ENCODE measurements at places on chromosomes 16 and 17.

DNA sequence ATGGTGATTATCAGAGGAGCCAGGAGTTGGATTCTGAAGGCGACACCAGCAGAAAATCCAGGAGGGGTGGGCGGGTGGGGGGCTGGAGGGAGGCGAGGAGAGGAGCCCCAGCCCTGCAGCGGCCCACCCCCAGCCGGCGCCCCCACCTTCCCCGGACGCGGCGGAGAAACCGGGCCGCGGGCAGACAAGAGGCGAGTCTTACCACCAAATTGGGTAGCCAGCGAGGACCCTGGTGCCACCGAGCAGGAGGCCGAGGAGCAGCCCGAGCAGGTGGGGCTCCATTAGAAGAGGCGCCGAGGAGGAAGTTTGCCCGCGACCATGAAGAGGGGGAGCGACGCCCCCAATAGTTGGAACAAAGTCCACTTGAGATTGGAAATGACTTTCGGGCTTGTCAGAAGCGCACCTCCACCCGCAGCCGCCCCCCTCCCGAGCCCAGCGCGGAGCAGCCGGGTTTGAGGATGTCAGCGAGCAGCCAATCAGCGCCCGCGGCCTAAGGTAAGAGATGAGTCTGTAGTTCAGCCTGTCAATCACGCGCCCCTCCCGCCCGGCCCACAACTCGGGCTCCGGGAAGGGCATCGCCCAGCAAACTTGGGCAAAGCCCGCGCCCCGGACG is at the start of gene WNT3:
Gene WNT3, minus strand, starts transcription at position 377 of the 613 bp plus-strand sequence. Its CDS starts 95 bp downstream, at position 282.
- peak; percentile 65 for DNase-seq

GRCh38 chr16:51248217-51248616 is 97.1 kb upstream of the SALL1 start:
- DNase-seq = no peak

DNA sequence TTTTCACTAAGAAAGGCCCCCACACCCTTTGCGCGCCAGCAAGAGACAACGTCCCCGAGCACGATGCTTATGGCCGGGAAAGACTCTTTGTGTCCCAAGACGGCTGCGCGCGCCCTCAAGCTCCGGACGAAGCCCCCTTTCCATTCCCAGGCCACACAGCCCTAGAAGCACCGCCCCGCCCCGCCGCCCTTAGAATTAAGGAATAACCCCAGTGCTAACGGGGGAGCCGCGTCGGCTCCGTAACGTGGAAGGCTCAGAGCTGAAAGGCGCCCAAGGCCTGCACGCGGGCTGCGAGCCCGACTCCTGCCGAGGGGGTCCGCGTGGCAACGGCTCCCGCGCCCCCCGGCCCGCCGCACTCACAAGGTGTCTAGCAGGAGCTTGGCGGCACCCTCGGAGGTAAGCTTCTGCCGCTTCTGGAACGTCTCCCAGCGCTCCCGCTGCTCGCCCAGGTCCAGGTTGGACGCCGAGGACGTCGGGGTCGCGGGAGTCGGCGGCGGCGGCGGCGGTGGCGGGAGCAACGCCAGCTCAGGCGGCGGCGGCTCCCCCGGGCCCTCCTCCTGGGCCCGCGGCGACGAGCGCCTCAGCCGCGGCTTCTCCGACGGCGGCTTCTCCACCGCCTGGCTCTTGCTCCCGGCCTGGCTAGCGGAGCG is 477 bp downstream of the CENPV start:
- DNase-seq = peak; percentile 49

DNA sequence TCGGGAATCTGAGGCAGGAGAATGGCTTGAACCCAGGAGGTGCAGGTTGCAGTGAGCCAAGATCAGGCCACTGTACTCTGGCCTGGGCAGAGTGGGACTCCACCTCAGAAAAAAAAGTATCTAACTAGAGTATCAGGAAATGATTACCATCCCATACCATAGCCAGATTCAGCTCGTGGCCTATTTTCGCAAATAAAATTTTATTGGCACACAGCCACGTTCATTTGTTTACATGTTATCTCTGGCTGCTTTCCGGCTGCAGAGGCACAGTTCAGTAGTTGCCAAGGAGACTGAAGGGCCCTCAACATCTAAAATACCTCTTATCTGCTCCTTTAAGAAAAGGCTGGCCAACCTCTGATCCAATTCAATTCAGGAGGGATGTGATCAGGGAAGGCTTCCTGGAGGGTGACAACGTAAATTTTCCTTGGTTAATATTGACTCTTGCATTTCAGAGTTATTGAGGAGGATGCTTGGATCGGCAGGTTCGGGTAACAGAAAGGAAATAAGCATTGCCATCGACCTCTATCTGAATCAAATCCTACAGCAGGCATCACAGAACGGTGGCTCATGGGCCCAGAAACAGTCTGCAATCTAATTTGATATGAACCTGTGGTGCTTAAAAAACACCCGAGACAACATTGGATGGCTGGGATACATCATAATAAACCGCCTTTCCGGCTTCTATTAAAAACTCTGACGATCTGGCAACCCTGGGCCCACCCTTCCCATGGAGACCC is 73.8 kb downstream of the XYLT1 start:
- DNase-seq = no peak

GRCh38 chr17:58281511-58282011 is 826 bp upstream of the MPO start:
- no peak for DNase-seq

DNA sequence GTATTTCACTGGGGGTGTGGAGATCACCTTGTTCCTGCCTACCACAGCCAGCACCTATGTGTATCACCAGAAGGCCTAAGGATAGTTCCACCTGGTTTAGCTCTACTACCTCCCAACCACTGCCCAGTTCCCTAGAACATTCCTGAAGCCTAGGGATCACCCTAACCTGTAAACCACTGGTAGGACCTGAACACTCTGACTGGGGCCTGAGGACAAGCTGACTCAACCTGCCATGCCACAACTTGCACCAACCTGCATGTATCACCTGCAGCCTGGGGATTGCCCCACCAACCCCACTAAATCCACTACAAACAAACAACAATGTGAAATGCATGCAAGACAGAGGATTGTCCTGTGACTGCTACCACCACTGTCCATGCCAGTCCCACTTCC is 128.1 kb downstream of the KIF2B start:
- no peak for DNase-seq

DNA sequence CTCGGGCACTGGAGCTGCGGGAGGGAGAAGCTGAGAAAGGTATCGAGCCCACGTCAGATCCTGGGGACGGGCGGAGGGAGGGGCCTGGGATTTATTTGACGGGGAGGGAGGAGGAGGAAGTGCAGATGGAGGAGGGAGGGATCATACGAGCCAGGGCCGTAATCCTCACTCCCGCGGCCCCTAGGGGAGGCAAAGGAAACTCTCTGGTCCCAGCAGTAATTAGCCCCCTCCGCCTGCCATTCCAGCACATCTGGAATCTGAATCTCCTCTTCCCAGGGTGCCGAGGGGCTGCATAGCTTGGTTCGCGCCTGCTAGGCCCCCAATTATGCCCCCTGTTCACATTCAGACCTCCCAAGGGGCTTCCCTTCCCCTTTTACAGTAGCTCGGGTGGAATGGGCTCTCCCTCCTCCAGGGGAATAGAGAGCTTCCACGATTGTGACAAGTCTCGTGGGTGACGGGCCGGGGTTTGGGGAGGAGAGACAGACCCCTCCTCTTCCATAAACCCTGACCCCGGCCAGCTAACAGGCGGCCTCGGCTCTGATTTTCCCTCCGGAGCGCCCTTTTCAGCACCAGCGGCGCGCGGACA is at the start of gene SEZ6L2:
Gene SEZ6L2, minus strand, starts transcription at position 35 of the 586 bp plus-strand sequence. CDS start 531 bp downstream, outside the sequence.
- DNase-seq = peak; percentile 81

DNA sequence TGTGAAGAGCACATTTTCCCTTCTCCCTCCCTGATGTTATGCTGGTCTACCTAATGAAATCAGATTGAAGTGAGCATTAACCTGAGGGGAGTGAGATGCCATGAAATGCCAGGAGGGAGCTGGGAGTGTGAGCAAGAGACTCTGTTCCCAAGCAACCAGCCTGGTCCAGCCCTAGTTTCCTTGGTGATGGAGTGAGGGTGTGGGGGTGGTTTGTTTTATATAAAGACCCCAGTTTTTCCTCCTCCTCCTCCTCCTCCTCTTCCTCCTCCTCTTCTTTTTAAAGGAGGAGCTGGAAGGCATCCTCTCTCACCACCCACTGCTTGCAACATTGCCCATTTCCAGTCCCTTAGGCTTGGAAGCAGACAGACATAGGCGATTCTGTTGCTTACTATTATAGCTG is 97.1 kb downstream of the DNAH3 start:
- DNase-seq = no peak

DNA sequence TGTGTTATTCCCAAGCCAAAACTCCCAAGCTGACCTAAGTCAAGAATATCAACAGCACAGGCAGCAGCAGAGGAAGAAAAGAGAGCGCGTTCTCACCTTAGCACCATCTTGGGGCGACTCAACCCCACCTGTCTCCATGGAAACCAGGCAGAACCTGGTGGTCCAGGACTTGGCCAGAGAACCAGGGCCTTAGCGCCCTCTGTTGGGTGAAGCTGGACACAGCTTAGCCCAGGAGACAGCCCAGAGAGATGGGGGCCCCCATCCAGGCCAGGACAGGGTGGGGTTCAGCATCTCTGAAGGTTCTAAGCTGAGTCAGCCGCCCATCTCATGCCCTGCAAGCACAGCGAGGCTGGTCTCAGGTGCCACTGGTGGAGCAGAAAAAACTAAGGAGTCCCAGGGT is 60.1 kb upstream of the TMEM132E start:
- peak; percentile 32 for DNase-seq

GRCh38 chr17:60435244-60436167 is 13.2 kb downstream of the CHCT1 start:
- peak; percentile 62 for DNase-seq

DNA sequence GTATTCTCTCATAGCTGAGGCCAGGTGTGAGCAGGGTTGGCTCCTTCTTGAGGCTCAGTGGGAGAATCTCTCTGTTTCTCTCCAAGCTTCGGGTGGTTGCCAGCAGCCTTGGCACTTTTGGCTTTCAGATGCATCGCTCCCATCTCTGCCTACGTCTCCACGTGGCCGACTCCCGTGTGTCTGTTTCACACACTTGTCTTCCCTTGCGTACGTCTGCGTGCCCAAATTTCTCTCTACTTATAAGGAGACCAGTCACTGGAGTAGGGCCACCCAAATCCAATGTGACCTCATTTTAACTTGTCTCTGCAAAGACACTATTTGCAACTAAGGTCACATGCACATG is 14.7 kb downstream of the OSBPL7 start:
- DNase-seq = no peak

DNA sequence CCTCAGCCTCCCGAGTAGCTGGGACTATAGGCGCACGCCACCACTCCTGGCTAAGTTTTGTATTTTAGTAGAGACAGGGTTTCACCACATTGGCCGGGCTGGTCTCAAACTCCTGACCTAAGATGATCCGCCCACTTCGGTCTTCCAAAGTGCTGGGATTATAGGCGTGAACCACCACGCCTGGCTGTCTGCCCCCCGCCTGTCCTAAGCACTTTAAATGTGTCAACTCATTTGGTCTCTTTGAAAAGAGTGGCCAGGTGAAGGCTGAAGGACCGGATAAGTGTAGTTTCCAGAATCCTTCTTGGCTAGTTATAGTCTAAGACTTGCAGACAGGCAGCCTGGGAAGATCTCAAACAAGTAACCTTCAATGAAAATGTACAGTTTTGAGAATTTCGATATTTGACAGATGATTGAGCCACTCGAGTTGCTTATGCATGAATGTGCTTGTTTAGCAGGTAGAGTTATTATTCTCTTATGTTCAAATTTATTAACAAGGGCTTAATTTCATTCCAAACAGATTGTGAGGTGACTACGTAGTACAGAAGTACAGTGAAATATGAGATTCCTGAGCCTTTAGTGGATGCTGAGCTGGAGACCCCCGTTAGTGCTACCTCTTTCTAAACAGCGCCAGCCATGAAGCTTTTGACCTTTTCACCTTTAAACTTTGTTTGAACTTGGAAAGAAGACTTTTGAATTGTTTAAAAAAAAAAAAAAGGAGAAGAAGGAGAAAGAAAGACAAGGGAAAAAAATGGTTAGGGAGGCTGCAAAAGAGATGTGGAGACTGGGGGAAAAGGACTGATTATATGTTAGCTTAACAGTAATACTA is 164.4 kb upstream of the TBX2 start:
- DNase-seq = no peak

DNA sequence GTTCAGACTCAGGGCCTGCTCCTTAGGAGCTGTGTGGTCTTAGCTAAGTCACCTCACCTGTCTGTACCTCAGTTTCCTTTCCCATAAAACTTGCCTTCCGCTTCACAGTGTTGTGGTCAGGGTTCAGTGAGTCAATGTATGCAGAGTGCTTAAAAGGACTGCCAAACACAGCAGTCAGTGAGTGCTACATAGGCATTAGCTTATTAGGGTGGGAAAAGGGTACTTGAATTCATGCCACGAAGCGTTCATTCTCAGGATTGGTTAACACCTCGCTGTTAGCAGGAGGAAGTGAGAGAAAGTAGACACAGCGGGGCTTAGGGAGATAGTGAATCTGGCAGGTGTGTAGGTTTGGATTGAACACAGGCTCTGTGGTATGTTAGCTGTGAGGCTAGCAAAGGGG is 155.2 kb downstream of the SHISA9 start:
- no peak for DNase-seq

GRCh38 chr17:21239680-21240368 is 13.4 kb downstream of the NATD1 start:
- DNase-seq = no peak

DNA sequence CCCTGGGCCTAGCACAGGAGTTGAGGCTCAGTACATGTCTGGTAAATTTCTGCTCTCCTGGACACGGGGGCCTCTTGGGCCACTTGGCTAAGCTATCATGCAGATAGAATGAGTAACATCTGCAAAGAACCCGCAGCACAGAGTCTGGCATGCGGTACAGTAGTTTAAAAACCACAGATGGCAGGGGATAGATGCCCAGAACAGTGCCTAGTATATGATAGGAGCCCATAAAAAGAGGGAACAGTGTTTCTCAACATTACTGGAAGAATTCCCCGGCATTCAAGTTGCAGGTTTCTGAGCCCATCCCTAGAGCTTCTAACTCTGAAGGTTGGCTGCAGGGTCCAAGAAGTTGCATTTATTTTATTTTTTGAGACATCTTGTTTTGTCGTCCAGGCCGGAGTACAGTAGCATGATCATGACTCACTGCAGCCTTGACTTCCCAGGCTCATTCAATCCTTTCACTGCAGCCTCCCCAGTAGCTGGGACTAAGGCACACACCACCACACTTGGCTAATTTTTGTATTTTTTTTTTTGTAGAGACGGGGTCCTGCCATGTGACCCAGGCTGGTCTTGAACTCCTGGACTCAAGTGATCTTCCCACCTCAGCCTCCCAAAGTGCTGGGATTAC is 5.8 kb downstream of the CDIPT start:
- DNase-seq = no peak

All from activated CD4-positive, alpha-beta T cell treated with anti-CD3 and anti-CD28 coated beads for 48 hours (primary cell).